Fibroblast of lung (primary cell): ENCODE measurements at places on chromosomes 3 and 15.

GRCh38 chr3:55854494-55854893 lies 367.4 kb upstream of the WNT5A start:
- no peaks in the 10 kb centered on the region for H3K4me1 ChIP-seq
- no peaks in the 10 kb centered on the region for H3K36me3 ChIP-seq

- H3K4me3 ChIP-seq = no peak overlapping the region
- H3K4me1 ChIP-seq = no peaks in the 10 kb centered on the region
- H3K27ac ChIP-seq = no peak overlapping the region
- no peak for DNase-seq
- H3K27me3 ChIP-seq = no peaks in the 10 kb centered on the region
Observed at GRCh38 chr3:64799606-64800005, 111.8 kb upstream of the ADAMTS9 start.

GRCh38 chr15:40246496-40247280 lies 7.8 kb downstream of the PAK6 start:
- H3K27ac ChIP-seq = no peak overlapping the region
- DNase-seq = no peak
- H3K4me3 ChIP-seq = no peak overlapping the region
- no peaks in the 10 kb centered on the region for H3K36me3 ChIP-seq

DNA sequence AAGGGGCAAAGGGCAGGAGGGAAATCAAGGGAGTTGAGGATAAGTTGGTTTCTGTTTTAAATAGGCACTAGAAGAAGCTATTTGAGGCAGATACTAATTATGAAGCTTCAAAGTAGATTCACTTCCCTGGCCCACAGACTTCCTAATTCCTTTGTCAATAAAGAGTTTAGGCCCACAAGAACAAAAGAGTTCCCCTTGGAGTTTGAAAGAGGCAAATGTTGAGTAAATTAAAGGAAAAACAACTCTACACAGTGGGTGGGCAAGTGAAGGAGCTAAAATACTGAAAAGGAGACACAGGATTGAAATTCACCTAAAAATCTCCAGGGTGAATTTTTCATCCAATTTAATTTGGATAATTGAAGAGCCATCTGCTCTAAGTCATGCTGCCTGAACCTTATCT lies 411.7 kb upstream of the RORA start:
- H3K27me3 ChIP-seq = no peaks in the 10 kb centered on the region
- no peak for DNase-seq
- H3K27ac ChIP-seq = no peak overlapping the region
- no peaks in the 10 kb centered on the region for H3K4me1 ChIP-seq

DNA sequence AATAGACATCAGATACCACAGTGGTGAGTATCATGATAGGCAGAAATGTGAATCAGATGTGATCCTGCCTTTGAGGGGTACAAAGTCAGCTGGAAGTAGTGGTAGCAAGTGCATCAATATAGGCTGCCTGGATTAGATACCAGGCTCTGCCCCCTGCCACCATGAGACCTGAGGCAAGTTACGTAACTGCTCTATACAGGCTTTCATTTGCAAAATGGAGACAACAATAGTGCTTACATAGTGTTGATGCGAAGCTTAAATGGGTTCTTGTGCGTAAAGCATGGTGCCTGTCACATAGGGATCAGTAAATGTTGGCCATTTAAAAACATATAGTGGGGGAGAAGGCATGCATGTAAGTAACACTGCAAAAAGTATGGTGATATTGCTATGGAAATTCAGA lies 158.0 kb downstream of the RYR3 start:
- H3K27ac ChIP-seq = no peak overlapping the region
- no peaks in the 10 kb centered on the region for H3K4me1 ChIP-seq
- H3K4me3 ChIP-seq = no peak overlapping the region
- H3K27me3 ChIP-seq = no peaks in the 10 kb centered on the region
